A549 treated with DMSO at 1 μM for 4 hours (cell line): ENCODE measurements at places on chromosomes 12 and 14. TPM values are rescaled to one million over a fixed set of nuclear protein-coding genes. Genes with fewer than 3 reads are reported as not detected.

The RAD51B gene
- 3.9 to 5.8 TPM (median 4.4 TPM) in 5 replicates for total RNA-seq

The SLC2A14 gene
- total RNA-seq, result 0.05 to 0.34 TPM in 2 of 5 replicates, not detected in the others

The CLEC7A gene
- not detected in 5 replicates for total RNA-seq

The ERH gene
- 331 to 399 TPM (median 348 TPM) in 5 replicates for total RNA-seq

The TAS2R19 gene
- total RNA-seq, result 0.09 to 0.25 TPM in 2 of 5 replicates, not detected in the others

The RNFT2 gene
- total RNA-seq, result 1.9 to 2.4 TPM (median 2.0 TPM) in 5 replicates

The KRT83 gene
- 3.0 to 5.4 TPM (median 4.8 TPM) in 5 replicates for total RNA-seq

The RIMBP2 gene
- not detected in 5 replicates for total RNA-seq

The MGAT2 gene
- total RNA-seq, result 50.5 to 57.4 TPM (median 51.1 TPM) in 5 replicates

The SYT1 gene
- 5.2 to 8.8 TPM (median 6.9 TPM) in 5 replicates for total RNA-seq

The MYL6 gene
- 1,968 to 3,082 TPM (median 2,070 TPM) in 5 replicates for total RNA-seq

The SUOX gene
- 7.8 to 10.5 TPM (median 9.3 TPM) in 5 replicates for total RNA-seq

The ITGA7 gene
- 1.1 to 1.4 TPM (median 1.2 TPM) in 5 replicates for total RNA-seq

The MAP1LC3B2 gene
- 1.1 to 2.2 TPM (median 1.5 TPM) in 5 replicates for total RNA-seq

The RNU4-1 gene
- not detected in 5 replicates for total RNA-seq

The ADCY6 gene
- total RNA-seq, result 11.4 to 15.6 TPM (median 15.0 TPM) in 5 replicates

The POTEG gene
- not detected in 5 replicates for total RNA-seq

The RAB5B gene
- total RNA-seq, result 27.6 to 39.2 TPM (median 37.6 TPM) in 5 replicates

The LALBA gene
- total RNA-seq, result not detected in 5 replicates

The RNASE11 gene
- total RNA-seq, result not detected in 5 replicates

The ZNF605 gene
- total RNA-seq, result 3.4 to 5.0 TPM (median 3.9 TPM) in 5 replicates
